ENCODE measurements at places on chromosomes 11 and 22.
A peak's percentile ranks its signal among the peaks of the same experiment; 100 is the strongest.

- no peak for DNase-seq
Measured at GRCh38 chr11:69791276-69792180, 16.4 kb upstream of the FGF4 start.

- DNase-seq = no peak
Measured at GRCh38 chr11:65774525-65775306, 6.1 kb downstream of the AP5B1 start.

DNA sequence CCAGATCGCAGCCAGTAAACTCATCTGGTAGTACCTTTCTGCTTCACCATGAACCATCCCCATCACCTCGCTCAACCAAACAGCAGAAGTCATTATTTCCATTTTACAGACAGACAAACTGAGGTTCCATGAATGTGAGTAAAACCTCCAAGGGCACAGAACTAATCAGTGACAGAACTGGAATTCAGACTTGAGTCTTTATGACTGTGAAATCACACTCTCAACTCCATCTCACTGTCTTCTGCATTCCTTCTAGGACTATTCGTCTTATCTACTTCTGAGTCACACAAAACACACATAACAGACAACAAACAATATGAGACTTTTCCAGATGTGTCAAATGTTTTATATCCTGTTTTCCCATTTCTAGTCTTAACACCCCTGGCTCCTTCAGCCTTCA is 9.3 kb upstream of the NUP50 start:
- no peak for DNase-seq

- no peak for DNase-seq
Measured at GRCh38 chr11:134512061-134512460, 100.0 kb upstream of the B3GAT1 start.

DNA sequence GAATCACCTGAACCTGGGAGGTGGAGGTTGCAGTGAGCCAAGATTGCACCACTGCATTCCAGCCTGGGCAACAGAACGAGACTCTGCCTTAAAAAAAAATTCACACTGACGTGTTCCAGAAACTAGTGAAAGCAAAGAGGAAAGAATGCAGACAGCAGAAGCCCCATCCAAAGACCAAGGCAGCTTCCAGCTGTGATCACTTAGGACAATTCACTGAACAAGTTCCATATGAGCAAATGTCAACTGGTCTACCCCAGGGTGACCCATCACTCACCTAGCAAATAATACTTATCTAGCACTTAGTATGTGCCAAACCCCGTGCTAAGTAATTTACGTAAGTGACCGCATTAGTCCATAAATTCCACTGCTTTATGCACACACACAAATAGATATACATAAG is 138.9 kb downstream of the LARGE1 start:
- DNase-seq = no peak

DNA sequence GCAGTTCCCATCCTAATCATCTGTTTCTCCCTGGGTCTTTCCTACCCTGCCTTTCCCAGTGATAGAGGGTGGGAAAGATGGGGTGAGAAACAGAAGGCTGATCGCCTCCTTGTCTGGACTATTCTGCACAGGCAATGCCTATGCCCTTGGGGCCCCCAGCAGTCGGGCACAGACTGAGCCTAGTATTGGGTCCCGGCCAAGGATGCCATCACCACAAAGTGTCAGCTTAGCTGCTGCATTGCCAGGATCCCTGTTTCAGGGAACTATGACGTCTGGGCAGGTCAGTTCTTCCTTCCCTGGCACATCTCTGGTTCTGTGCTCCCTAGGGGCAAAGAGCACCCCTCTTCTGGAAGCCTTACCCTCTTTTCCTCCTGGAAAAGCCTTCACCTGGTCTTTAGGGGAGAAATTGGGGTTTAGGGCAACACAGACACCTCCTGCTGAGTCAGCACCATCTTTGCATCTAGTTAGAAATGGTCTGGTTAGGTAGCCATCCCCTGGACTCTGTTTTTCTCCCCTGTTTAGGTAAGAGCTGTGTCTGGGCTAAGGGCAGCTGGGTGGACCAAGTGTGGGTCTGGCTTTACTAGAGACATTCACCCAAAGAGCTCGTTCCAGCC is 2.1 kb downstream of the ADAMTS8 start:
- DNase-seq = no peak

DNA sequence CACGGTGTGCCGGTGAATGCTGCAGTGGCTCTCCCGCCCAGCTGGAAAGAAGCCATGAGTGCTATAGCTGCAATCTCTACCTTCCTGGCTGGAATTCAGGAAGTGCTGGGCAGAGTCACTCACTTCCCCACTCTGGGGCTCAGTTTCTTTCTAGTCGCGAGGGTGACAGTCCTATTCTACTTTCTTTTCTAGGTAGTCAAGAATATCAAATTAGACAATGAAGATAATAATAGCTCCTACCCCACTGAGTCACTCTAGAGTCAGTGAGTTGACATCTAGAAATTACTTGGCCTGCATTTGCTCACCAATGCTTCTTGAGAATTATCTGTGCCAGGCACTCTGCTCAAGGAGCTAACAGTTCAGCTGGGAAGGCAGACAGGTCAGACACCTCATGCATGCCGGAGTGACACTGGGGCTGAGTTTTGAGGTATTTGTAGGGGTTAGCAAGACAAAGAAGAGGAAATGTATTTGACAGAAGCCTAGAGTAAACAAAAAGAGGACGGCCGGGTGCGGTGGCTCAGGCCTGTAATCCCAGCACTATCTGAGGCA is 3.2 kb downstream of the CENPM start:
- no peak for DNase-seq

DNA sequence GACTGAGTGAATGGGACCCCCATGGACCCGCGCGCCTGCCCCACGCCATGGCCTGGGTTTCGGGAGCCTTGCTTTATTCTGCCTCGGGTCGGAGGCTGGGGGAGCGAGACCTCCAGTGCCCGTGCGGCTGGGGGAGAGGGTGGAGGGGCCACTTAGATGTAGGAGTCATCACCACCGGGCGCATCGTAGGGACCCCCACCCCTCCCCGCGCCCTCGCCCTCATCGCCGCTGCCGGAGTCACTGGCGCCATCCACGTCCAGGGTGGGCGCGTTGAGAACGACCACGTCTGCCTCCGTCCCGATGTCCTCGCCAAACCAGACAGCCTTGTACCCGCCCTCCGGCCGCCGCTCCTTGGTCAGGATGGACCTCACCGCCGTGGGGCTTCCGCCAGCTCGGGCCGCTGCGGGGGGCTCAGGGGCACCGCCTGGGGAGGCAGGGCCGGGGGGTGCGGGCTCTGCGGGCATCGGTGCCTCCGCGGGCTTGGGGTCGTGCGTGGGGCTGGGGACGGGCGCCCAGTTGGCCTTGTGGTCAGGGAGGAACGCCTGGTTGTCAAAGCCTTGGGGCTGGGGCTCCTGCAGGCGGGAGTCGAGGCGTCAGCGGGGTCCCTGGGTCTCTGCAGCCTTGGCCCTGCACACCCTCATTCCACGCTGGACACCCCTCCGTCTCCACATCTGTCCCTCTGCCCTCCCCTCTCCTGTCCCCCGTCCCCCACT is 1.6 kb upstream of the IRF7 start:
- DNase-seq = no peak

- peak; percentile 41 for DNase-seq
Measured at GRCh38 chr22:44664149-44664548, 37.9 kb upstream of the PRR5 start.
